ENCODE measurements at places on chromosomes 2 and 18. TPM values are rescaled to one million over a fixed set of nuclear protein-coding genes. Genes with fewer than 3 reads are reported as not detected.
A peak's percentile ranks its signal among the peaks of the same experiment; 100 is the strongest.

GRCh38 chr18:24778810-24779418 lies 318.5 kb downstream of the HRH4 start:
- no peak overlapping the region for H3K4me3 ChIP-seq
- no peaks in the 10 kb centered on the region for H3K27me3 ChIP-seq
- DNase-seq = no peak
- H3K4me1 ChIP-seq = no peaks in the 10 kb centered on the region
- H3K36me3 ChIP-seq = no peaks in the 10 kb centered on the region

DNA sequence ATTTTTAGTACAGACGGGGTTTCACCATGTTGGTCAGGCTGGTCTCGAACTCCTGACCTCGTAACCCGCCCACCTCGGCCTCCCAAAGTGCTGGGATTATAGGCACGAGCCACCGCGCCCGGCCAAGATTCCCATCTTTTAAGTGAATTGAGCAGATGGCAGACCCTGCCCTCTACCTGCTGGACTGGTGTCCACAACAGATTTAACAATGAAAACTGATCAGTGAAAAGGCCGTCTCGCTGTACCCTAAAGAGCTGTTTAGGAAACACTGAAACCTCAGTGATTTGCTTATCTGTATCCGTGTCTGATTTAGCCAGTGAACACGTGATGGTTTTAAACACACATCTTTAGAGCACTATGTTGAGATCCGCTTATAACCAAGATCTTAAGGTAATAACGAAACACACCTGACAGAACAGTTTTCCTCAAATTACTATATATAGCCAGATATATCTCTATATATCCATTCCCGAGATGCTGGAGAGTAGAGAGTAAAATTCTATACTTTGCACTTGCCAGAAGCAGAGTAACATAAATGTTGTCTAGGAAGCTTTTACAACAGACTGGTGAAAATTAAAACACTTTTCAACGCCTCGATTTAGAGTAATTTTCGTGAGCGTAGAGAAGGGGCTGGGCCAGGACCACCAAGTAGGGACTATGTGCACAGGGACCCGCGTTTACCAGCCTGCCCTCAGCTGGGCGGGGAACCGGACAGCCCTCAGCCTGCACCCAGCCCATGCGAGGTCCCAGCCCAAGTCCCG lies 594 bp downstream of the FAM161A start:
- no peaks in the 10 kb centered on the region for H3K36me3 ChIP-seq
- H3K4me1 ChIP-seq = peaks cover 9% of the 10 kb centered on the region
- H3K27me3 ChIP-seq = no peaks in the 10 kb centered on the region
- DNase-seq = peak; percentile 91

The LHCGR gene
- not detected for total RNA-seq

DNA sequence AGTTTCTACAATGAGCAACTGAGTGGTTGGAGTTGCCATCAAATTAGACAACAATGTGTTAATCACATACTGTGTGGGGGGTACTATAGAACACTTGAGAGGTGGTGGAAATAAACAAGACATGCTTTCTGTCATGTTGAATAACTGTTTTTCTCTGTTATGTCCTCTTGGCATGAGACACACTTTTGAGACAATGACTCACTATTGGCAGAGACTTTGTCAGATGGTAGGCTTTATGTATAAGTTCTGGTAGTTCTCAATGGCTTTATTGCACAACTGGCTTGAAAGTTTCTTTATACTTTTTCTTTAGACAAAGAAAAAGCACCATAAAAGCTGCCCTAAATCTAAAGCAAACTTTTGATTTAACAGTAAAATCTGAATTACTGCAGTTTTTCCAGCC lies 578.7 kb downstream of the ADCYAP1 start:
- no peaks in the 10 kb centered on the region for H3K27me3 ChIP-seq
- DNase-seq = no peak
- no peaks in the 10 kb centered on the region for H3K36me3 ChIP-seq
- H3K4me1 ChIP-seq = no peaks in the 10 kb centered on the region

Measured in osteoblast (primary cell).